Mammary microvascular endothelial cell (primary cell): ENCODE measurements at places on chromosomes 13 and 19. TPM values are rescaled to one million over a fixed set of nuclear protein-coding genes. Genes with fewer than 3 reads are reported as not detected.

The MCF2L gene
- 3.3 and 4.1 TPM in 2 replicates for total RNA-seq

The WDR88 gene
- not detected in 2 replicates for total RNA-seq

The NLRP5 gene
- not detected in 2 replicates for total RNA-seq

The NKPD1 gene
- total RNA-seq, result 0.05 TPM in 1 of 2 replicates, not detected in the other

The KLK1 gene
- total RNA-seq, result not detected in 2 replicates

The ZSCAN5B gene
- total RNA-seq, result not detected in 2 replicates

The ZNF99 gene
- not detected in 2 replicates for total RNA-seq

The CGB1 gene
- not detected in 2 replicates for total RNA-seq

The CRB3 gene
- total RNA-seq, result not detected in 2 replicates

The SOHLH2 gene
- total RNA-seq, result 0.13 TPM in 1 of 2 replicates, not detected in the other

The PRRG2 gene
- total RNA-seq, result 1.1 and 3.3 TPM in 2 replicates

The DHDH gene
- not detected in 2 replicates for total RNA-seq

The ACP7 gene
- 0.10 and 0.33 TPM in 2 replicates for total RNA-seq

The GIPC3 gene
- total RNA-seq, result 1.4 TPM in 2 replicates

The TEKTIP1 gene
- not detected in 2 replicates for total RNA-seq
